ENCODE measurements at places on chromosomes 11 and 22. TPM values are rescaled to one million over a fixed set of nuclear protein-coding genes. Genes with fewer than 3 reads are reported as not detected.

HEPACAM gene
- polyA plus RNA-seq = 2.3 TPM

LARGE2 gene
- polyA plus RNA-seq = 15.6 TPM

RASGRP2 gene
- polyA plus RNA-seq = 3.8 TPM

DNA sequence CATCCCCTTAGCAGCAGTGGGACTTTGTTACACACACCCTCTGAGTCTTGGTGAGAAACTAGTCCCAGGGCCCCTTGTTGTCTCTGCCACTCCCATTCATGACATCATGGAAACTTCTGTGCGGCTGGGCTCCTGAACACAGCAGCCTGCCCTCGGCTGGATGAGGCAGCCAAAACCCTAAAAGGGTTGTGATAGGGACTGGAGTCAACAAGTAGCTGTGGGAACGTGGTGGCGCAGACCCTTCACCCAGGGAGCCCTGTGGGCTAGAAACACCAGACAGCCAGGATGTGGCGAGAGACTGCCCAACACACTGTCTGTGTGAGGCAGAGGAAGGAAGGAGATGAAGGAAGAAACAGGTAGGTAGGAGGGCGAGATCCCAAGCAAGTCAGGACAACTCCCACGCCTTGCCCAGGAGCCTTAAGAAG lies 3.9 kb downstream of the CD3D start:
- no peak for DNase-seq

- no peak for DNase-seq
Observed at GRCh38 chr22:19138217-19139000, 6.0 kb downstream of the ESS2 start.

Data from right renal cortex interstitium (tissue), 3 donors.